Activated CD4-positive, CD25-positive, alpha-beta regulatory T cell treated with anti-CD3 and anti-CD28 coated beads, Interleukin-2, amount 50 U/mL, for 16 hours (primary cell): ENCODE measurements at places on chromosomes 4 and X.

GRCh38 chrX:105648732-105649131 lies 173.6 kb upstream of the NRK start:
- DNase-seq = no peak

DNA sequence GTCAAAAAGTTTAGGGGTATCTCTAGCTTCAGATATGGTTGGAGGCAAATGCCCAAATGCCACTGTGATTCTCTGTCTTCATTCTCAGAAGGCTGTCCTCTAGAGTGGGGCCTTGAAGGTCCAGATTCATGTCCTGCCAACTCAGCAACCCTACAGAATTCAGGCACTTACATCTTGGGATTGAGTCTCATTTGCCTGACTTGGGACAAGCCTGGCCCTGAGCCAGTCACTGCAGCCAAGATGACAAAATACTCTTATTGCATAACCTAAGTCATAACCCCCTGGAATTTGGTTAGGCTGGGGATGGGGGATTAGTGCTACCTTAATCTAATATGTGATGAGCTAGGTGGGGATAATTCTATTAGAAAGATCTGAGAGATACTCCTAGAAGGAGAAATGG lies 100.5 kb downstream of the AREG start:
- no peak for DNase-seq

GRCh38 chr4:53128706-53129357 lies 237.0 kb downstream of the SCFD2 start:
- DNase-seq = no peak

DNA sequence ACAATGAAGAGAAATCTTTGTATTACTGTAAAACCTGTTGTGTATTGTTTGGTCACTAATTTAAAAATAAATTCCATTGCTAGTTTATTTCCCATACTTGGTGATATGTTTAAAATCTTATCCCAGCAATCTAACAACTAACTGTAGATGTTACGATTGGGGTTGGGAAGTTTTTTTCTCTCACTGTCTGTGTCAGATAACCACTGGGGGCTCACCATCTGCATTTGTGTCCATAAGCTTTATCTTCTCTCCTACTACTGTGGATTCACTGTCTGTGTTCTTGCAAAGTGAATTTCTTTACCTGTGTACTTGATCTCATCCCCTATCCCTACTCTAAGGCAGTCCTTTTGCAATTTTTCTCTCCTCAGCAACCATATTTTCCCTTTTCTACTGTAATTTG lies 81.3 kb downstream of the STIM2 start:
- no peak for DNase-seq

GRCh38 chr4:59685626-59686025 lies 1514.5 kb upstream of the ADGRL3 start:
- DNase-seq = no peak

DNA sequence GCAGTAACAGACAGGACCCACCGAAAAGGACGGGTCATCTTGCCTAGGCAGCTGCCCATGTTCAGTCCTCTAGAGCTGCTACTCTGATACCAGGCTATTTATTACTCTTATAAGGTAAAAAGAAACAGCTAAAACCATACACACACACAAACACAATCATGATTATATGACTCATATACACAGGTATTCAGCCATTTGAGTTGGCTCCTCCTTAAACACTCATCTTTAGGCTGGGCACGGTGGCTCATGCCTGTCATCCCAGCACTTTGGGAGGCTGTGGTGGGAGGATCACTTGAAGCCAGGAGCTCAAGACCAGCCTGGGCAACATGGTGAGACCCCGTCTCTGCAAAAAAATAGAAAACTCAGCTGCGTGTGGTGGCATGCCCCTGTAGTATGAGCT lies 76.6 kb downstream of the F11 start:
- no peak for DNase-seq

GRCh38 chr4:119212964-119213606 lies 572 bp downstream of the USP53 start:
- DNase-seq = peak; percentile 30

GRCh38 chr4:53573696-53574095 lies 17.6 kb downstream of the LNX1 start:
- no peak for DNase-seq

- no peak for DNase-seq
Observed at GRCh38 chrX:40005292-40006011, 92.3 kb downstream of the BCOR start.

DNA sequence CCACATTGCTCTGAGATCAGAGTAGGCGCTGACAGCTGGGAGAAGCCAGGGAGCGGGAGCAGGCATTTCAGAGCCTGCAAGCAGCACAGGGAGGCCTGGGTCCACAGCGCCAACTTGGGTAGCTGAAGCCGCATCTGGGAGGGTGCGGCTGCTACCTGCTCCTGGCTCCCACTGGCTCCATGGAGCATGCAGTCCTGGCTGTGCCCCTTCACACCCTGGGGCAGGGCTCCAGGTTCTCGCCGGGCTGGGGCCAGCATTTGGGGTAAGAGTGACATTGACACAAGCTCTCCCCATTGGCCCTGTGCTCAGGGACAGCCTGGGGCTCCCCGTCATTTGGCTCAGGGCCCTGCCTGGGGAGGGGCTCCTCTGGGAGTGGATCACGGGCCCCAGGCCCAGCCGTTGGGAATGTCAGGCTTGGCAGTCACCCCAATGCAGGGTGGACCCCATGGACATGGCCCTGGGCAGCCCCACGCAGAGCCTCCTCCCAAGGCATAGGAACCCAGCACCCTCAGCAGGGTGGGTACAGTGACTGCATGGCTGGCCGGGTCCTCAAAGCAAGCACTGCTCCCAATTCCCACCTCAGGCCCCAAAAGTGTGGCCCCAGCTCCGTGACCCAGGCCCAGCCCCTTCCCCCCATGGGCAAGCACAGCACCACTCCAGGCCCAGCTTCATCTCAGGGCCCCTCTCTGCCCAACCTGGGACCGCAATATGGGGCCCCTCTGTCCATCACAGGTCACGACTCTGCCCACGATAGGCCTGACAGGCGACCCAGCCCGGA lies 82.4 kb downstream of the PRDM5 start:
- no peak for DNase-seq

DNA sequence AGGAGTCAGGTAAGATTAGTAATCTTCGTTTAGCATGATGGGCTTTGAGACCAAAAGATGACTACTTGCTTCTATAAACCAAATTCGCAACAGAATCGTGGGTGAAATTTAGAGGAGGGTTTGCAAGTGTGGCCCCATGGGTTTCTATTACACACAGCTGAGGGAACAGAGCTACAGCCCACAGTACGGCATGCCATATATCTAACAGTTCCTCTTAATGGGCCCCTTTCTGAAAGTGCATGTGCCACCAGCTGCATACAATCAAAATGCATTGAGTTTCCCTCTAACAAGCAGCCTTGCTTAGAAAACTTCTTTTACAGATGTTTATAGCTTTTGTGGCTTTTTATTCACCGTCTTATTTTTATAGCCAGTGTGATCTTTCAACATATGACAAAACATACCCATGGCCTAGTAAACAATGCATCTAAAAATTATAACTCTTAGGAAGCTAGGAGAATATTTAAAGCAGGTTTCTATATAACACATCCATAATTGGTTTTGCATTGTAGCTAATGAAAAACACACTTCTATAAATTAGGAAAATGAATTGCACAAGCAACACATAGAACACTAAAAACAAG lies 202.1 kb downstream of the PRDM5 start:
- DNase-seq = no peak

DNA sequence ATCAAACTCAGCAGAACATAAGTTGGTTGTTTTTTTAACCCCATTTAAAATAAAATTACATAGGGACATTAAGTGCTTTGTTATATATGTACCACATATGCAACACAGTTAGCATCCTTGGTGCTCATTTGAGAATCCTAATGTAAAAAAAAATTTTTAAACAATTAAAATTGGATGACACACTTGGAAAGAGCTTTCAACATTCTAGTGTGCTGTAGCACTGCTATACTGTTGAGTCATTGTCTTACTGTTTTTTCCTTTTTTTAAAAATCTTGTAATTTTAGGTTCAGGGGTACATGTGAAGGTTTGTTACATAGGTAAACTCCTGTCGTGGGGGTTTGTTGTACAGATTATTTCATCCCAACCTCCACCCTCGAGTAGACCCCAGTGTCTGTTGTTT lies 12.8 kb downstream of the THAP9 start:
- no peak for DNase-seq

DNA sequence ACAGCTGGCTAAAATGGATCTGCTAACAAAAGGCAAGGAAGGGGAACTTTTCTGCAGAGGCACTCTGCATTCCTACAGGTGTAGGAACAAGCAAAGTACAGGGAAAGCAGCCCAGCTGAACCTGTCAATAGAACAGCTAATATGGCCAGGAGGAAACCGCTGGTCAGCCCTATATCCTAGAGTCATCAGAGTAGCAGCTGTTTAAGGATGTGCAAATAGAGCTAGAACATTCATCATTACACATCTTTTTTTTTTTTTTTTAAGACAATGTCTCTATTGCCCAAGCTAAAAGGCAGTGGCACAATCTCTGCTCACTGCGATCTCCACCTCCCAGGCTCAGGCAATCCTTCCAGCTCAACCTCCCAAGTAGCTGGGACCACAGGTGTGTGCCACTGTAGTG lies 163.0 kb downstream of the BTC start:
- DNase-seq = no peak

DNA sequence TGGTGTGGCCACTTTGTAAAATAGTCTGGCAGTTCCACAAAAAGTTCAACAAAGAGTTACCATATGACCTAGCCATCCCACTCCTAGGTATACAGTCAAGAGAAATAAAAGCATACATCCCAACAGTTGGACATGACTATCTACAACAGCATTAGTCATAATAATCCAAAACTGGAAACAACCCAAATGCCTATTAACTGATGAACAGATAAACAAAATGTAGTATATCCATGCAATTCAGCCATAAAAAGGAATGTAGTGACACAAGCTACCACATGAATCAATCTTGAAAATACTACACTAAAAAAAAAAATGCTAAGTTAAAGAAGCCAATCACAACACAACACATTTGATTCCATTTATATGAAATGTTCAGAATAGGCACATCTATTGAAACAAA lies 16.1 kb downstream of the MED14 start:
- no peak for DNase-seq

- DNase-seq = no peak
Observed at GRCh38 chr4:169985881-169986280, 40.3 kb downstream of the MFAP3L start.

- no peak for DNase-seq
Observed at GRCh38 chrX:71081330-71082123, 13.4 kb upstream of the SNX12 start.

DNA sequence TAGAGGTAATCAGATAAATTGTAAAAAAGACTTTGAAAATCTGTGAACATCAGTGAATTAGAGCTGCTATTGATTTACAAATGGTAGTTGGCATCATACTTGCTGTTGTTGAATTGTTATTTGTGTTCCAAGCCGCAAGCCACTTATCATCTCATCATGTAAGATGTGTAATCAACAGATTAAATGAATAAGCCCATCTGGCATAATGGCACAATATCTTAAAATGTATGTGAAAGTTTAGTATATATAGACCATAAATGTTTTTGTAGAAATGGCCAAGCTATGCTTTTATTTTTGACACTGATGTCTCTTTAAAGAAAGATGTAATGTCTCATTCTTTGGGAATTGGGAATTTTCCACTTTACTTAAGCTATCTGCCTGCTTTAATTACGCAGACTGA lies 682.6 kb upstream of the GNPDA2 start:
- DNase-seq = no peak

GRCh38 chrX:119067023-119067739 lies 5.6 kb upstream of the CT47C1 start:
- no peak for DNase-seq

DNA sequence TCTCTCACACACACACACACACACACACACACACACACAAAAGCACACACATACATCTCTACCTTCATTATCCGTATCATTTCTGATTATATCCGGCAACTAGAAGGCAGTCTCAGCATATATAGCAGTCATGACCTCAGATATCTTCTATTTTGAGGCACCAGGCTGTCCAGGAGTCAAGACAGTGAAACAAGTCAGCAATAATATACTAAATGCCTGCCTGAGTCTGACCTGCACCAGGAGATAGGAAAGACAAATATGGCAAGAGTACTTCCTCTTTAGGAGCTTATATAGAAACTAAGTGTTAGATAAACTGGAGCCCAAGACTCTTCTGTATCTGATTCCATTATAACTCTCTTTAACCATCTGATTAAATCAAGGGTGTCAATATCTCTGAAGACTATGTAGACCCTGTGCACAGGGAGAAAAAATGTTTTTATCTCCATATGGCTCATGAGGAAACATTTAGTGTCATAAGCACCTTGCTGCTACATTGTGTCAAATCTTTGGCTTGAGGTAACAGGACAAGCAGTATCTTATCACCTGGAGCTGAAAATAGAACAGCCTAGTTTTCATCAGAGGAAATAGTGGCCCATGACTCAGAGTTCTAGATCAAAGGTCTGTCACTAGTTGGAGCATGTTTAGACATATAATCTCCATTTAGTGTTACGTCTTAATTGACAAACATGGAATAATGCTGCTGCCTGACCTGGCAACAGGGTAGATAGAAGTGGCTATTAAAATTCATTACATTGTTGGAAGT lies 27.0 kb upstream of the FAM47B start:
- no peak for DNase-seq

GRCh38 chrX:63506320-63506719 lies 155.2 kb upstream of the SPIN4 start:
- DNase-seq = no peak

GRCh38 chrX:86028681-86029080 lies 18.7 kb downstream of the CHM start:
- no peak for DNase-seq
